ENCODE measurements at places on chromosomes 6 and 20.
A peak's percentile ranks its signal among the peaks of the same experiment; 100 is the strongest.

- no peak for DNase-seq
Measured at GRCh38 chr6:15544321-15544900, 118.4 kb downstream of the DTNBP1 start.

GRCh38 chr20:24033151-24033550 is 44.6 kb upstream of the GGTLC1 start:
- DNase-seq: no peak

DNA sequence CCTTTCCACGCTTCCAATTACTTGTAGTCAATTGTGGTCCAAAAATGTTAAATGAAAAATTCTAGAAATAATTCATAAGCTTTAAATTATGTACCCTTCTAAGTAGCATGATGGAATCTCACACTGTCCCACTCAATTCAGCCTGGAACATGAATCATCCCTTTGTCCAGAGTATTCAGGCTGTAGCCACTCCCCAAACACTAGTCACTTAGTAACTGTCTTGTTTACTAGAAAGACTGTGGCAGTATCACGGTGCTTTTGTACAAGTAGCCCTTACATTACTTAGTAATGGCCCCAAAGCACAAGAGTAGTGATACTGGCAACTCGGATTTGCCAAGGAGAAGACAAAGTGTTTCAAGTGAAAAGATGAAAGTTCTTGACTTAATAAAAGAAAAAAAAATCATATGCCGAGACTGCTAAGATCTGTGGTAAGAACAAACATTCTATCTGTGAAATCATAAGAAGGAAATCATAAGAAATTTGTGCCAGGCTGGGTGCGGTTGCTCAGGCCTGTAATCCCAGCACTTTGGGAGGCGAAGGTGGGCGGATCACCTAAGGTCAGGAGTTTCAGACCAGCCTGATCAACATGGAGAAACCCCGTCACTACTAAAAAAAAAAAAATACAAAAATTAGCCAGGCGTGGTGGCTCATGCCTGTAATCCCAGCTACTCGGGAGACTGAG is 168.5 kb upstream of the SIM1 start:
- DNase-seq: no peak

DNA sequence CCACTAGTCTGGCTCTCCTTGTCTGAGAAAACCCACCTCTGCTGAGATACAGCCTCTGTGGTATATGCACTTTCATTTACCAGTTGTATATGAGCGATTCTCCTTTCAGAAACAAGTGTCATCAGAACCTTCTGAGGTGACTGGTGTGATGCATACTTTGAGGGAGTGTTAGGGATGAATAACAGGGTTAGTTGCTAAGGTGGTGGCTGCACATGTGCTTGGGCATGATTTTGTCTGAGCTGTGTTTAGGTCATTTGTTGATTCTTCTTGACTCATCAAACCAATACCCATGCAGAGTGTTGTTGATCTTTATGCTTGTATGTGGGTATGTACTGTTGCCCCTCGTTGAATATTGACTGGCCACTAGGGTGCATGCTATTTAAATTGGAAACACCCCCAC is 25.7 kb downstream of the DTD1 start:
- no peak for DNase-seq

DNA sequence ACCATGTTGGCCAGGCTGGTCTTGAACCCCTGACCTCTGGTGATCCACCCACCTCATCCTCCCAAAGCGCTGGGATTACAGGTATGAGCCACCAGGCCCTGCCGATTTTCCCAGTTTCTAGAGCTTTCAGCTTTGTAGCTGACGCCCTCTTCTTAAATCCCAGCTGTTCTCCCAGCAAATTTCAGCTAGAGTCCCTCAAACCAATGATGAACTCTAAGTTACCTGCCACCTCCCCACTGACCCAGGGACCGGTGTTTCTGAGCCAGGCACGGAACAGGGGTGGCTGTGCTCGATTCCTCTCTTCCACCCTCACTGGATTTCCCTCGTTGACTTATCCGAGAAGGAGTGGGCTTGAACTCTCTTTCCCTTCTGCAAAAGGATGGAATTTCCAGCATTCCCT is 39.1 kb downstream of the SUN5 start:
- no peak for DNase-seq

GRCh38 chr6:53926505-53926904 is 131.7 kb downstream of the LRRC1 start:
- peak; percentile 37 for DNase-seq

- DNase-seq: no peak
Measured at GRCh38 chr20:6632187-6632586, 135.3 kb upstream of the BMP2 start.

- DNase-seq: no peak
Measured at GRCh38 chr6:131197716-131198115, 62.4 kb downstream of the AKAP7 start.

DNA sequence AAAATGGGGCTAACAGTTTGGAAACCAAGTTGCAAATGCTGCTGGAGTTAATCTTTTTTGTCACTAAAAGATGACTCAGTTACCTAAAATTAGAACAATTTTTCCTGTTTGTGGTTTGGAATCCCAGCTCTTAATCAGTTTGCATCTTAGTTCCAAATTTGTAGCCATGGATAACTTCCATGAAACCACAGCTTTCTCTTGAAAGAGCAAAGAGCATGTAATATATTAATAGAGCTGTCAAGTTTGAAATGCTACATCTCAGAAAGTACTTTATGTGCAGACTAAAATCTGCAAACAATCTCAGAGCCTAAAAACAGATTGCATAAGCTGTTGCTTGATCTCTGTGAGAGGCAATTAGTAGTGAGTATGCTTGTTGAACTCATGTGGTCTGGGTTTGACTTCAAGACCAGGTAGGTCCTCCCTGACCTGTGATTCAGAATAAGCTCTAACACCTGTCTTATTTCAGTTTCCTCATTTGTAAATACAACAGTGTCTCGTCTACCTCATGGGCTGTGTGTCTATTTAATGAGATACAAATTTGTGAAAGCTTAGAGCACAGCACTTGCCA is 23.5 kb downstream of the DHX35 start:
- no peak for DNase-seq

Data from breast epithelium (tissue), 4 donors.